ENCODE measurements at places on chromosomes 1 and 21. TPM values are rescaled to one million over a fixed set of nuclear protein-coding genes. Genes with fewer than 3 reads are reported as not detected.

DNA sequence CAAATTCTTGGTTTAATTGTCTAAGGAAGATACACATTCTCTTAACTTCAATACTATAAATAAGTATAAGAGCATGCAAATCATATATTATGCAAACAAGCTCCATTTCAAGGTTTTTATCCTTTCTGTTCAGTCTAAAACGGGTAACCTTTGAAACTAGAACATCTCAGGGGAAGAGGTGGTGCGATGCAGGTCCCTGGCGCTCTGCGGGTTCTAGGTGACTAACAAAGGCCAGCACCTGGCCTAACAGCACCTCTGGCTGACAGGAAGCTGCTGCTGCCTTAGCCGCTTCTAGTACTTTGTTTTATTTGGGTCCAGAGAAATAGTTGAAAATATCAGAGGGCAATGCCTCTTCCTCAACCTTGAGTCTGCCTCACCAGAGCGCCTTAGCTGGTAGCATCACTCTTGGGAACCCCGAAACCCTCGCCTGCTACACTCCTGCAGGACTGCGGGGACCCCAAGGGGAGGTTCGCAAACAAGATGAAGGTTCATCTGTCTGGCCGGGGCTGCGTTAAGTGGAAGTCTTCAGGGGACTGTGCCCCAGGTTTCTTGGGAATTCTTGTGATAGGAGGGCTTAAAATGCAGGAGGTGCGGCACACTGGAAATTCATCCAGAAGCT is 45.5 kb downstream of the PRDM15 start:
- DNase-seq = no peak

GRCh38 chr1:46415514-46415913 is 21.4 kb downstream of the FAAH start:
- DNase-seq = no peak

Gene TMEM52
- total RNA-seq = 0.74 TPM

Gene CACHD1
- 4.6 TPM for total RNA-seq

DNA sequence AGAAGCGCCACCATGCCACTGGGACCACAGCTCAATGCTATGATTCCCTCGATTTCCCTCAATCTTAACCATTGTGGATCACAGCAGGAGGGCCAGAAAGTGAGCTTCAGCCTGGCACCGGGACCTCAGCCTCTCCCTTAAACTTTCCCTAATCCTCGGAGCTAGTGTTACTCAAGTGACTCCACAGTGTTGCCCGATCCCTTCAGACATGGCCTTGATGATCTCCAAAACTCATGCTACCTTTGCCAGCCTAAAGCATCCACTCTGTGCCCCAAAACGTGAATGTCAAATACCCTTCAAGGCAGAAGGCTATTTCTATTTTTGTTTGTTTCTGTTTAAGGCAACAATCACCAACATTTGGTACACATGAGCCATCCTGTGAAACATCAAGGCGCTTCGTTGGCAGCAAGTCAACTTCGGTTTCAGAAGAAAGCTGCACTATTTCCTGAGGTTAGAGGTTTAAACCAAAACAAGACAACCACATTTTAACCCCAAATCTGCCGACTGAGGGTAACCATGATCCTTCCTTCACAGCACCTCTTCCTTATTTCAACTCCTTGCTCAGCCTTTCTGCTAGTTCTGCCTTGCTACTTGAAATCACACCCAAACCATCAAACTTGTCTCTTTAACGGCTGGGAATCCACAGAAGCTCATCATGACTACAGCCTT is 94.4 kb upstream of the KRTAP19-8 start:
- peak; percentile 55 for DNase-seq
